ENCODE measurements at places on chromosomes 1 and 21.

DNA sequence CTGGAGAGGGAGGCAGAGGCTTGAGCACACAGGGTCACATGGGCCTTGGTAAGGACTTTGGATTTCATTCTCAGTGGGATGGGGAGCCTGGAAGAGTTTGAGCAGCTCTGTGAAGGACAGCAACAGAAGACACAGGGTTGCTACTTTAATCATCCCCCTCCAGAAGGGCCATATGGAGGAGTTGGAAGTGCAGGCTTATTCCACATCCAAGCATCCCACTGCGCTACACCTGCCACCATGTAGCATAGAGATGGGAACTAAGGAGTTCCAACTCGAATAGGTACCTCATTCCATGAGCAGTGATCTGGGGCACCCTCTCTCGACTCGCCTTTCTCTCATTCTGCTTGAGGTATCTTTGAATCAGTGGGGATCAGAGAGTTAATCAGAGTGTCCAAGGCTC is 54.0 kb upstream of the CTTNBP2NL start:
- DNase-seq = no peak

GRCh38 chr21:25462517-25462971 is 144.7 kb downstream of the MRPL39 start:
- no peak for DNase-seq

DNA sequence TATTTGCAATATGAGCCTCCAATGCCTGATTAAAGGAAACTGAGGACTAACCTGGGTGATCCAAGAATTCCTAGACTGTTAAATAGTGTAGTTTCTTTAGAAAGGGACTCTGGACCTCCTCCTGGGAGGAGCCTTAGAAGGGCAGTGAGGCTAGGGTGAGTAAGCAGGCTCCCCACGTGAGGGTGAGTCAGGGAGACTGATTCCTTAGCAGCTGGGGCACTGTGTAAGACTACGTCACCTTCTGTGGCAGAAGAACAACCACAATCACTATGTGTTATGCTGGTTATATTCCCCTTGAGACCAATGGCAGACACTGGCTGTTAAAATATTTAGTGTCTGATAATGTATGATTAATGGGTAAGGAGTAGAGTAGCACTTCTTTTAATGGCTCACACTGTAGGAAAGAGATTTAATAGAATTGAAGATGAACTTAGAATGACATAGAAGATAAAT is 53.3 kb upstream of the SYT14 start:
- DNase-seq = no peak

DNA sequence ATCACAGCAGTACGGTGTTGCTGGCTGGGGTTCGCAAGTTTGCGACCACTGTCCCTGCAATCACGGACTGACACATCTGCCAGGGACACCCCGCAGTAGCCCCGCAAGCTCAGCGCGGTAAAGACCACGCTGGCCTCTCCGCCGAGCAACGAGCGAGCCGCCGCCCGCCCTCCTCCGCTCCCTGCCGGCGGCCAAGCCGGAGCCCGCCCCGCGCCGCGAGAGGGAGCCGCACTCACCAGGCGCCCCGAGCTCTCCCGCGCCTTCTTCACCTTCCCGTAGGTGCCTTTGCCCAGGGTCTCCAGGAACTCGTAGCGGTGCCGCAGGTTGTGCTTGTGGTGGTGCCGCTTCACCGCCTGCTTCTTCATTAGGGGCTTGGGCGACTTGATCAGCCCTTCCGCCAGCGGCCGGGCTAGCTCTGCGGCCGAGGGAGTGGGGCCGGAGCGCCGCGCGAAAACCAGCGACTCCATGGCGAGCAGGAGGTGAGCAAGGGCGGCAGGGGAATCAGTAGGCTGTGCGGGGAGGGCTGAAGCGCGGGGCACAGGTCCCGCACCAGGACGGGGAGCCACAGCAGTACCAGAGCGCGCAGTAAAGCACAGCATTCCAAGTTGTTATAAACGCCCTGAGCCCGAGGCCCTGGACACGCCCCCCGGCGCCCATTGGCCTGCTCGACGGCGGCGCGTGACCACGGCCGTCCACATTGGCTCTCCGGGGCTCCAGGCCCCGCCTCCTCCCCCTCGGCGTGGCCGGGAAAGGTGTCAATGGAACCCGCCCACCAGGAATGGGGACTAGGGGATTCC is at the start of gene NUAK2:
TSS of gene NUAK2 (minus strand) at position 584 of the 797 bp plus-strand sequence. CDS start at position 467, 117 bp downstream.
- DNase-seq = peak; percentile 65

DNA sequence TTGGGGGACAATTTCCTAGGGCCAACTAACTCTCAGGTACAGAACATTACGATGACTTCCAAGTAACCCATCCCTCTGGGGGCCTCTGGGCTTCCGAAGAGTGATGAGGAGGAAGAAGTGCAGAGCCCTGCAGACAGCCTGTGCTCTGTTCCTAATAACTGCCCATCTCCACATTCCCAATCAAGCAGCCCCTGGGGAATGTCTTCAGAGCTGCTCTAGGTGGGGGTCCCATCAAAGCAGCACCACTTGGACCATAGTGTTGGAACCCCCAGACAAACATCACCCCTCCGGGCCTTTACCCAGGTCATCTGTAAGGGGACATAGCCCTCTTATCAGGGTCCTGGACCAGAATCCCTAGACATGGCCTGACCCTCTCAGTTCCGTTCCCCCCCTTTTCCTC is 357.3 kb downstream of the NPHP4 start:
- no peak for DNase-seq

DNA sequence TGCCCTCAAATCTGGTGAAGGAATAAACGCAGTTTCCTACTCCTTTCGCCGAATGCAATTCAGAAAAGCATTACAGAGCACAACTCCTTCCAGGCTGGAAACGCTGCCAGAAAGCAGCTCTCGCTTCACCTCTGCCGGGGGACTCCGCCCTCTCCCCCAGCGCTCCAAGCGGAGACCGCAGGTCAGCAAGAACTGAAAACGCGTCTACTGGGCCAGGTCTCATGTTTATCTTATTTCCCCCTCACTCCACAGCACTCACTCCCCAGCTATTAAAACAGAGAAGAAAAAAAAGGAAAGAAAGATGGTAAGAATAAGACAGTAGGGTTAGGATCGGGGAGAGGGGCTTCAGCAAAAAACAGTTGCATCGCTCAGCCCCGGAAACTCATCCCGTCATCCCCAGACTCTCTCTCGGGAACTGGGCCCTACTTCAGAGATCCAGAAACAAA is 833 bp upstream of the RCOR3 start:
- peak; percentile 51 for DNase-seq

- no peak for DNase-seq
Observed at GRCh38 chr1:244050835-244051444, at the start of gene ZBTB18. Gene ZBTB18, plus strand, starts transcription at chr1:244051283. Its CDS starts 149 bp downstream, at chr1:244051432.

DNA sequence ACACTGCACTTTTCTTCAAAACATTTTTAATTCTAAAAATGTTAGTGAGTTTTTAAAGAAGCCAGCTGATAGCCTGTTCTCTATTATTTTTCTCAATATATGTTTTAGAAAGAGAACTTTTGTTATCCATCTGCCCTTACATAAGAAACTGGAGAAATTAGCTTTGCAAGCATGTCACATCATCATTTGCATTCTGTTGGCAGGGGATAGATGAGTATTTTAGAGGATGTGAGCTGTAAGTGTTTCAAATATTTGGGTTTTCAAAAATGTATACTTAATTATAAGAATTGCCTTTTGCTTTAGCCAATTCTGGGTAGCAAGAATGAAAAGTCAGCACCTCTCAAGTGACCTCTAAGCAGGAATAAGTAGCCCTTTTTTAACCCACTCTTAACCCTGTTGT is 7.4 kb downstream of the NFIA start:
- DNase-seq = no peak

GRCh38 chr1:54557671-54558355 is 9.8 kb downstream of the ACOT11 start:
- DNase-seq = no peak

DNA sequence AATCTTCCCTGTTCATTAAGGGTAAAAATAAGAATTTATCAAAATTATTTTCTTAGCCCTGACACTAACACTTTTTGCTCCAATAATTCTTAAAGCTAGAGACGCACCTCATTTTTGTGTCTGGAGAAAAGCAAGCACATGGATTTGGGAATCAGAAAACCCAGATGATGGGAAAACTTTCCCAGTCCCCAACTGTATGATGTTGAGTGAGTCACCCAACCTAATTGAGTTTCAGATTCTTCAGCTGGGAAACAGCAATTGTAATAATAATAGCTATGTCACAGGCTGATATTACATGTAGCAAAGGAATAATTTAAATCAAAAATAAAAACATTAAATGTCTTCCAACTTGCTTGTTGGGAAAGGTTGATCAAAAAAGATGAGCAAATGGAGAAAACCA is 159.0 kb downstream of the MIS18A start:
- no peak for DNase-seq

DNA sequence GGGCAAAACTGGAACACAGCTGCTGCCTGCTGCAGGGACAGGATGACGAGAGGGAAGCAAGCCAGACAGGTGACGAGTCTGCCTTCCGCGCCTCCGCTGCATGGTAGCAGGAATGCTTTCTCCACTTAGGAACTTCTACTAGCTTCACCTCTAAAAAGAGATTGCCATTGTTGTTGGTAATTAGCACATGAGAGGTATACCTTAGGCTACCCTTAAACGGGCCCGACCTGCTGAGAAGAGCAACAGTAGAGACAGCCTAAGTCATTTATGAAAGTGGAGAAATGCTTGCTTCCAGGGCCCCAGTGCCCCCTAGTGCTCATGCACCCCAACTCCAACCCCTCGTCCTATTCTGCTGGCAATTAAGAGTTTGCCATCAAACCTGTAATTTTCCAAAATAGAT is 96.9 kb upstream of the AKT3 start:
- no peak for DNase-seq

GRCh38 chr1:220511179-220511578 is 16.8 kb upstream of the MARK1 start:
- no peak for DNase-seq

GRCh38 chr1:119308130-119308700 is 60.4 kb upstream of the HAO2 start:
- no peak for DNase-seq

- DNase-seq = no peak
Observed at GRCh38 chr1:59360170-59360569, 63.3 kb downstream of the FGGY start.

GRCh38 chr1:176531921-176532897 is 69.2 kb downstream of the PAPPA2 start:
- no peak for DNase-seq

DNA sequence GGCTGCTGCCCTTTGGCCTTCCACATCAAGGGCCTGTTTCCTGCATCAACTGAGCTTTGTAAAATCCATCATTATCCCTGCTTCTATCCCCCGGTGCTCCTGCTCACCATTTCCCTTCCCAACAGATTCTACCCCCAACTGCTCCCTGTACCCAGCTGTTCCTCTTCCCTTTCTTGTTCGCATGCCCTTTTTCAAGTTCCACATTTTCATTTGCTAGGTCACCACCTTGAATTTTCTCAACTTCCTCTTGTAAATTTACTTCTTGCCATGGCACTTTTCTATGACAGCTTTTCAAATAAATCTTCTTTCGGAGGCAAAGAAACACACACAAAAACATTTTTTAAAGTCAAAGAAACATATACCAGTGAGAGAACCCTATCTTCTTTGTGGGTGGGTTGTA is 330.5 kb upstream of the ADGRL2 start:
- DNase-seq = no peak

DNA sequence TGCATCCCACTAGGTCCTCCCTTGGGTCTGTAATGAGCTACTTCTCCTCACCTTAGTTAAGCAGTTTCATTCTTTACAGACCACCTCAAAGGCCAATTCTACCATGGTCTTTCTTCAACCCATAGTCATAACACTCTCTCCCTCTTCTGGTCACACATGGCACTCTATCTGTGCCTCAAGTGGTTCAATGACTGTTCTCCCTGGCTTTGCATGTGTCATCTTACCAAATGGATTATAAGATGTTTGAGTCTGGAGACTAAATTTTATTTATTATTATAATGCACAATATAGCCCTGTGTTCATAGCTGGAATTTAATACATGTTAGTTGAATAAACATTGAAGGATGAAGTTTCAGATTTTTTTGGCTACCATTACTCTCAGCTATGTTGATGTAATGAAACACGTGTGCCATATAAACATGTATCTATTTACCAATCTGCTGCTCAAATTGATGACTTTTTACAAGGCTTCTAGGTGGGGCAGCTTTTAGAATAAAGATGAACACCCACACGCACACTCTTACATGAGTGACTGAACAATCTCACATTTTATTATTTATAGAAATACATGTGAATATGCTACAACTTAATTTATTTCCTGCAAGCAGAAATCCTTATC is 102.1 kb downstream of the RUNX1 start:
- DNase-seq = no peak

DNA sequence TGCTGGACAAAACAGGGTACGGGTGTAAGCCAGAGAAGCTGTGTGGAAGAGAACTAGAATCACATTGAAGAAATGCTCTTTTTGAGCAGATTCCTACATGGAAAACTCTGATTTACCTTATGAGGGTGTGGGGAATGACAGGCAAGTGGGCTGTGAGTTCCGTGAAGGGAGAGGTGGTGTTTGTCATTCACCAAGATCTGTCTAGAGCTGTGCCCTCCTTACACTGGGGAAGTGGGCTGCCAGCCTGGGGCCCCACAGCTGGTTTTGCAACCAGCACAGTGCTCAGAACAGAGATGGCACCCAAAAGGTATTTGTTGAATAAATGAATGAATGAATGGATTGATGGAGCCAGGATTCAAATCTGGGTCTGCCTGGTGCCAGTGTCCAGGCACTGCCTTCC is 10.4 kb downstream of the RCAN1 start:
- DNase-seq = no peak

- DNase-seq = no peak
Observed at GRCh38 chr1:45864167-45865106, 61.0 kb downstream of the MAST2 start.

DNA sequence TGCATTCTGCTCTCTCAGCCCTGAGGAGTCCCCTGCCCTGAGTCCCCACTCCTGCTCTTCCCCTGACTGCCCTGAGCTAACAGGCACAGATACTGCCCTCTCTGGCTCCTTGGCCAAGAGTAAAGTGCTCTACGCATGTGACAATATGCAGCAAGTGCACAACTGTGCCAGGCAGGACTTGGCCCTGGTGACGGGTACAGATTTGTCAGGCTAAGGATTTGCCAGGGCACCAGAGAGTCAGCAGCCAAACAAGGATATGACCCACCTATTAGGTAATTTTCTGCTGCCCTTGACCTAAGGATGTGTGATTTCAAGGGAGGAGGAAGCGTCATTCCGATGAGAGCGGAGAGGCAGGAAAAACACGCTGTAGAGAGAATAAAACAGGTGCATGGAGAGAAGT is 339.0 kb downstream of the PTPRU start:
- DNase-seq = no peak

- no peak for DNase-seq
Observed at GRCh38 chr1:176341656-176342055, 121.3 kb upstream of the PAPPA2 start.

DNA sequence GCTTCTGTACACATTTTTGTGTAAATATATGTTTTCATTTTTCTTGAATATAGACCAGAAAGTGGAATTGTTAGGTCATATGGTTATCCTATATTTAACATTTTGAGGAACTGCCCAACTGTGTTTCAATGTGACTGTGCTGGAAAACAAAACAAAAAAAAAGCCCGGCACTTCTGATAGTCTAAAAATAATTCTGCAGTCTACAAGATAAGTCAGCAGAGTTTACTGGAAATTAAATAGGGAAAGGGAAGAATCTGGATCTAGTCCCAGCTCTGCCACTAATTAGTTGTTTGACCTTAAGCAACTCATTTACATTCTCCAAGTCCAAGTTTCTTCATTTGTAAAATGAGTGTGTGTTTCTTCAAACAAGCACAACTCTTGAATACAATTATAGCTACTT is 869.1 kb upstream of the B3GALT2 start:
- no peak for DNase-seq

GRCh38 chr1:196481616-196482015 is 126.6 kb downstream of the KCNT2 start:
- no peak for DNase-seq

GRCh38 chr21:45498646-45499000 is 43.6 kb downstream of the SLC19A1 start:
- no peak for DNase-seq

GRCh38 chr1:240743705-240744104 is 131.8 kb upstream of the GREM2 start:
- DNase-seq = no peak

Measured in hypothalamus (tissue), 51 donors.